ENCODE measurements at places on chromosomes 6 and 20.

DNA sequence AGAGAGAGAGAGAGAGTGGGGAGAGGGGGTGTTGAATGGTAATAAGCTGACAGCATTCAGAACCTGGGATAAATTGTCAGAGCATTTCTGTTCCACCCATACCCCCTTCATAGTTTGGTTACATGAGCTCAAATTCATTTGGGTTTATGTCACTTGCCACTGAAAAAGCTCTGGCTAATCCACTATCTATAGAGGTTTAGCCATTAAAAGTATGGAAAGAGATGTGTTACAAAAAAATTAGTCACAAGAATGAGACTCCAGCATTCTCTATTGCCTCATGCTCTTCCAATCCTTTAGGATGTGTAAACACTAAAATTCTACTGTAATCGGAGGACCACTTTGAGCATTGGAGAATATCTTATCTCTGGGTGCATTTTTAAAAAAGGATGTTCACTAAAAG is 297.6 kb upstream of the TCF21 start:
- no peak for DNase-seq

GRCh38 chr6:16731478-16732051 is 29.7 kb downstream of the ATXN1 start:
- DNase-seq = no peak

DNA sequence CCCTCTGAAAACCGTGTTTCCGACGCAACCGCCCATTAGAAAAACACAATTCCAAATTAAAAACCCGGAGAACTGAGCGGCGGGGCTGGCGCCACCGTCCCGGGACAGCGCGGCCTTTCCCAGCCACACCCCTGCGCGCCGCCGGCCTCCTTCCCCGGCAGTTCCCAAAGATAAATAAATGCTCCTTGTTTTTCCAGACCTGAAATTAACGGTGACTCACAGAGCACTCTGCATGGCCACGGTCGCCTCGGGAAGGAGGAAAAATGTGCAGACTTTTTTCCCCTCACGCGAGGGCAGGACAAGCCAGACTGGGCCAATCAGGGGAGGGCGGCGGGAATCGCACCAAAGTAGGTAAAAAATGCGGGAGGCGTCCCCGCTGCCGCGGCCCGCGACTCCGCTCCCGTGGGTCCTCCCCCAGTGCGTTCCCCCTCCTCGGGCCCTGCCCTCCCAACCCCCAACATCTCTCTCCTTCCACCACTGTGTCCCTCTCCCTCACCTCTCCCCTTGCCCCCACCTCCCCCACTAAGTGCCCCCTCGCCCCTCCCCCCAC is 828 bp upstream of the DSTN start:
- DNase-seq = peak; percentile 32

DNA sequence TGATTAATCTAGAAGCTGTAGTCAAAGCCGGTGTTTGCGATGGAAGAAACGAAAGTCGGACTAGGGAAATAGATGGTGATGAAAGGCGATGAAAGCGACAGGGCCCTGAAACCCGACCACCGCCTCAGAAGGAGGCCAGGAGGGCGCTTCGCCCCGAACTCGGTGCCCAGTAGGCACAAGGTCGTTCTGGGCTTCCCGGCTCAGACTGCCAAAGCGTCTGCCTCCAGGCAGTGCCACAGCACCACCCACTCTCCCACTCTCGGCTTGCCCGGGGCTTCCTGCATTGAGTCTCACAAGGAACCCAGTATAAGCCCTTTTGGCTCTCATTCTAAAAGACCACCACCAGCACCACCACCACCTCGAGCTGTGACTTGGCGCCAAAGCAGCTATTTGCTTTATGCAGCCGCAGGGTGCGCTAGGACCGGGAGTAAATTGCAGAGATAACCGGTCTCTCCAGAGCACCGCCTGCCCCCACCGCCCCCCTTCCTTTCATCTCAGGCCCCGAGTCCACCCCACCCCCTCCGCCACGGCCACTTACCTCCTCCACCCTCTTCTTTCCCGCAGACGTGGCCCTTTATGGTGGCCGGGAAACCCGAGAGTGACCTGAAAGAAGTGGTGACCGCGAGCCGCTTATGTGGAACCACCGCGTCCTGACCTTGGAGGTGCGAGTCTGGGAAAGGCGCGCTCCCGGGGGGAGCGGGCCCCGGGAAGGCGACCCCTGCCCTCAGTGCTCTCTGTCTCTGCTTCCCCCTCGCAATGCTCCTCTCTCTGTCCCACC is 2.4 kb downstream of the TCF21 start:
- DNase-seq = peak; percentile 13

DNA sequence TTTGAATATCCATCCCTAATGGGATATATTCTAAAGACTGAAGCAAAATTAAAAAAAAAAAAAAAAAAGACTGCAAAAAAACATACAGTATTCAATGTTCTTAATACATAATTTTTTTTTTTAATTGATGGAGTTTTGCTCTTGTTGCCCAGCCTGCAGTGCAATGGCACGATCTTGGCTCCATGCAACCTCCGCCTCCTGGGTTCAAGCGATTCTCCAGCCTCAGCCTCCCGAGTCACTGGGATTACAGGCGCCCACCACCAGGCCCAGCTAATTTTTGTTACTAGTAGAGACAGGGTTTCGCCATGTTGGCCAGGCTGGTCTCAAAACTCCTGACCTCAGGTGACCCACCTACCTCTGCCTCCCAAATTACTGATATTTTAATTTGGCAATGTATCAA is 29.3 kb downstream of the RANBP9 start:
- DNase-seq = no peak

DNA sequence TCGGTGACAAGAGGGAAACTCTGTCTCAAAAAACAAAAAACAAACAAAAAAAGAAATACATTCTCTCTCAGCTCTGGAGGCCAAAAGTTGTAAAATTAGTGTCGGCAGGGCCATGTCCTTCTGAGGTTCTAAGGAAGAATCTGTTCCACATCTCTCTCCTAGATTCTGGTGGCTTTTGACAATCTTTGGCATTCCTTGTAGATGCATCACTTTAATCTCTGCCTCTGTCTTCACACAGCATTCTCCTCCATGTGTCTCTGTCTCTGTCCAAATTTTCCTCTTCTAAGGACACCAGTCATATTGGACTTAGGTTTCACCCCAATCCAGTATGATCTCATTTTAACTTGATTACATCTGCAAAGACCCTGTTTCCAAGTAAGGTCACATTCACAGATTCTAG is 9.1 kb downstream of the PPP2R5D start:
- DNase-seq = no peak

- no peak for DNase-seq
Observed at GRCh38 chr20:6075428-6076219, 21.8 kb upstream of the LRRN4 start.

DNA sequence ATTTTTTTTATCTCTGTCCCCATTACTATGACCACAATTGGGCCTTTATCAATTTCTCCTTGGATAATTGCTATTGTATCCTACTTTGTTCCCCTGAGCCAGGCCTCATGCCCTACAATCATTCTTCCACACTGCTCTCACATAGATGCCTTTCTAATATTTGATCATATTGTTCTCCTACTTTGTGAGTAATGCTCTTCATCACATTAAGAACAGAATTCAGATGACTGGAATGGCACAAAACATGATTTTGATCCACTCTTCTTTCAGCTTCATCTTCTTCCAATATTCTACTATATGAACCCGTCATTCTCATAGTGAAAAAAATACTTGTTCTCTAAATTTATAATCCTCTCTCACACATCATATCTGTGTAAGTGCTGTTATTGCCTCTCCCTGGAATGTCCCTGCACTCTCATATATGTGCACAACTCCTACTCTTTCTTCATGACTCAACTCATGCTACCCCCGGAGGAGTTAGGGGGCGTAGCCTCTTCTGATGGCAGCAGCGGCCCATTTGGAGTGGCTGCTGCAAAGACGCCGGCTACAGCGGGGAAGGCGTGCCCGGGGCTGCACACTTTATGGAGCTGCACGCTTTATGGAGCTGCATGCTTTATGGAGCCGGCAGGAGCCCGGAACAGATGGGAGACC is 25.3 kb upstream of the HACE1 start:
- peak; percentile 14 for DNase-seq

DNA sequence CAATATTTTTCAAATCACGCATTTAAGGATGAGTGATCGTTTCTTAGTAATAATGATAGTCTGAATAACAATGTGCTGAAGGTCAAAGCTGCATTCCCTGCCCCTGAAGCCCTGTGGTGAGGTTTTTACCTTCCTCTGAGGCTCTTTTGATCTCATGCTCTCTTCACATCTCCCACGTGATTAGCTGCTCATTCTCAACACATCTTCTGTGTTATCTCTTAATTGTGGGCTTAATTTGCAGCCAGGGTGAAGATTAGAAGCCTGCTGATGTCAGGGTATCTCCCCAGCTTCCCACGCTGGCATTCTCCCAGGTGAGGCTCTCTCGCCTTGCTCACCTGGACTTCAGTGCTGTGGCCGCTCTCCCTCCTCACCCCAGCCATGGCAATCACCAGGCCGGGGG is 109.7 kb upstream of the FOXQ1 start:
- no peak for DNase-seq

- peak; percentile 69 for DNase-seq
Observed at GRCh38 chr20:46568570-46569129, 18.2 kb upstream of the OCSTAMP start.

GRCh38 chr6:119311514-119312142 is 37.9 kb downstream of the MAN1A1 start:
- no peak for DNase-seq

DNA sequence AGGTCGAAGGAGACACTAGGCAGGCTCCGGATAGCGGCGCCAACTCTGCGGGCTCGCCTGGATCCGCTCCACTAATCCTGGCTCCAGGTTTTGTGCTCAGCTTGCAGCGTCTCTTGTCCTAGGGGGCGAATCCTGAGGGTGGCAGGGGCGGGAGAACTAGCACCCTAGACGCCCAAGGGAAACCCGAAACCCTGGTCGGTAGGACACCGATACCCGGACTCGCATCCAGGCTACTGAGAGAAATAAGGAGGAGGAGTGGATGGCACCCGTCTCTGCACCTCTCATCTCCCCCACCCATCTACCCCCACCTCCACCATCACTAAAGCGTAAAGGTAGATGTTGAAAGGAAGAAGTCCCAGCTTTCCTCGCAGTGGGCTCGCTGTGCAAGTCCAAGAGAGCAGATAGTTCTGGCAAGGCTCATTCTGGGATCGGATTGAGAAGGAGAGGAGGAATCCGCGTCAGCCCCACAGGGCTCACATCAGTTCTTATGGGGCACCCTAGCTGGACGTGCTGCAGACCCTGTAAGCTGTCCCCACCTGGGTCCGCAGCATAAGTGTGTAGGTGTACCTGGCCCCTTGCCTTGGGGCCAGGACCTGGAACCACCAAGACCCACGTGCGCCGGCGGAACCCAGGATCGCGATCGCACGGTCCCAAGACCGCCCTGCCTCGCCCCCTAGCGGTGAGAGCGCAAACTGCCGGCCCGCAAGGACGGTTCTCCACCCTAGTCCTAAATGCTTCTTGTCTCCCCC is 6.9 kb downstream of the SLC32A1 start:
- DNase-seq = peak; percentile 52

DNA sequence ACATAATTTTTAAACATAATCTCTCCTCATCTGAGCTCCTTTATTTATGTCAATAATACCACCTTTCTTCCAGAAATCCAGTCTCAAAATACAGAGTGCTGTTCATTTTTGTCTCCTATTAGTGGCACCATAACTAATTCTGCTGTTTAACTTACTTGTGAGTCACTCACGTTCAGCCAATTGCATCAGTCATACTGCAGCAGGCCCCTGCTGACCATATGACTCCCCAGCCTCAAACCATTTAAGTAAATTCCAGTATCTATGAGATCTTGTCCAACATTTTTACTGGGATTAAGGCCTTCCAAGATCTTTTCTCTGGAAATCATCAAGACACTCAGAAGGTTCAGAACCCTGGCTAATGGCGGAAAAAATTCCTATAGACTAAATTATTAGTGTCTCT is 982.2 kb upstream of the MAP3K7 start:
- DNase-seq = no peak

DNA sequence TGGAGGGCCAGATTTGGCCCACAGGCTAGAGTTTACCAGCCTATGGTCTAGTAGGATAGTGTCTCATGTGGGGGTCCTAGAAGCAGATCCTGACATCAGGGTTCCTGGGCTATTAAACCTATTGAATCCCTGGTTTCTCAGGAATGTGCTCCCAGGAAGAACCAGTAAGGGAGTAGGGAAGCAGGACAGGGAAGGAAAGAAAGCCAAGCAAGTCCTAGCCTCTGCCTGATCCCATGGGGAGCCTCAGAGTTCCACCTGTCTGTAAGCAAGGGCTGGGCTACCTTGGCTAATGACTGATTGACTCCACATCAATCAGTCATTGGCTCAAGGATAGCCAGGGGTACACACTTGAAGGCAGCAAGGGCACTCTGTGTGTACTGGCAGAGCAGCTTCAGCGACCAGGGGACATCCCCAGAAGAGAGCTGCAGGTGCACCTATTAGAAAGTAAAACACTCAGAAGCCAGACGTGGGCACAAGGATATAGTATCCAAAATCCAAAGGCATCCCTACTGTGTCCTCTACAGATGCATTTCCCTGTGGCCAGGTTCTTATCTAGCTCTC is 309.5 kb downstream of the TSHZ2 start:
- DNase-seq = no peak

DNA sequence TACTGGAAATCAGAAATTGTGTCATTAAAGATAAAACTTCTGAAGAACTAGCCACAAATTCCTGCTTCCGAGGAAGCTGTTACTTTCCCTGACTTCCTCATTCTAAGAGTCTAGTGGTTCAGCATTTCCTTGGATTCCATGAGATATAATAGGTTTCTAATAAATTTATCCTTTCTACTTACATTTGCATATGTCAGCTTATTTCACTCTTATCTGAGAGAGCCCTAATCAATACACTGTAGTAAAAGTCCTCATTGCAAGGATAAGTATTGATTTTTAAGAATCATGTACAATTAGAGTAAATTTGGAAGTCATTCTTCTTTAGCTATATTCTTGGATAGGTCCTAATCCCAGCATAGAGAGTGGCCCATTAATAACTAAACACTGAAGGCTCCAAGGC is 16.9 kb upstream of the THEMIS start:
- no peak for DNase-seq

GRCh38 chr6:134623401-134623800 is 305.5 kb upstream of the SGK1 start:
- no peak for DNase-seq

DNA sequence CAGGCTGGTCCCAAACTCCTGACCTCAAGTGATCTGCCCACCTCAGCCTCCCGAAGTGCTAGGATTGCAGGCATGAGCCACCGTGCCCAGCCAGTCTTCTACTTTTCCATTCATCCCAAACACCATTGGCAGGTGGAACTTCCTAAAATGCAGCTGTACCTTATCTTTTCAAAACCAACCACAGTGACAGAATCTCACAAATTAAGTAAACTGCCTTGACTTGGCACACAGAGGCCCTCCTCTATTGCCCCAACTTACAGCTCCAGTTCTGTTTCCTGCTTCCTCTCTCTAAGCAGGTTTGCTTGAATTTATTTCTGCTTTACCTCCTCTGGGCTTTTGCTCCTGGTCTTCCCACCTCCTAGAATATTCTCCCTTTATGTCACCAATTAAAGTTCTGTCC is 7.6 kb downstream of the MYB start:
- no peak for DNase-seq

DNA sequence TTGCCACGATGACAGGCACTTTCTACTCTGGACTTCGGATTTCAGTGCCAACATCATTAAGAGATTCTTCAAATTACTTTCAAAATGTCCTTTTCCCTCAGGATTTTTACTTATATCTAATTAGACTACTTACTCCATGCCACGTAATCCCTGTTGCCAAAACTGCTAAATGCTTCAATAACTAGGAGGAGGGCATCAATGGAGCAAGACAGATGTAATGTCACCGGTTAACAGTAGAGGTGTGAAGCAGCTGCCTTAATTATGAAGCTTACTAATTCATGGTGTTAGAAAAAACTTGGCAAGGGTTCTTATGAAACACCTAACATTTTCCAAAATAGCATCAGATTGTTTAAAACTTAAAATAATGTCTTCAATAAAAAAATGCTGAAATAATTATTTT is 111.2 kb upstream of the SIM1 start:
- DNase-seq = no peak
